ENCODE measurements at places on chromosomes 3 and 15.
A peak's percentile ranks its signal among the peaks of the same experiment; 100 is the strongest.

- peak; percentile 1 for DNase-seq
Measured at GRCh38 chr3:197407053-197407452, 108.6 kb upstream of the DLG1 start.

- DNase-seq: no peak
Measured at GRCh38 chr3:140931016-140931454, 10.6 kb upstream of the SLC25A36 start.

DNA sequence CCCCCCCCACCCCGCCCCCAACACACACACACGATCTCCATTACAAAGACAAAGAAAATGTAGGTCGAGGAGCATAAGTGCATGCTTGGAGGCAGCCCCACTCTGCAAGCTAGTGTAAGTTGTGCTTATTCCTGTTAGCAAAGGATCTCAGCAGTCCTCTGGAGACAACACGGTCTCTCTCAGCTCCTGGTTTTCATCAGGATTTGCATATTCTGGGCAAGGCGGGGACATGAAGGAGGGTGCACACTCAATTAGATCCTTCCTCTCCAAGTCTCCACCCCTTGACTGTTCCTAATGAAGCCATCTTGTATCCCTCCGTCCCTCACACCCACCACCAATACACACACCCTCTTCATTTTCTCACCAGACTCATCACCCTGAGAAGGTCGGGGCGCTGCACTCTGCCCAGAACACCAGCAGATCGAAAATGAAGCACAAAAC, 63.8 kb downstream of the MRPL46 start:
- DNase-seq: no peak

DNA sequence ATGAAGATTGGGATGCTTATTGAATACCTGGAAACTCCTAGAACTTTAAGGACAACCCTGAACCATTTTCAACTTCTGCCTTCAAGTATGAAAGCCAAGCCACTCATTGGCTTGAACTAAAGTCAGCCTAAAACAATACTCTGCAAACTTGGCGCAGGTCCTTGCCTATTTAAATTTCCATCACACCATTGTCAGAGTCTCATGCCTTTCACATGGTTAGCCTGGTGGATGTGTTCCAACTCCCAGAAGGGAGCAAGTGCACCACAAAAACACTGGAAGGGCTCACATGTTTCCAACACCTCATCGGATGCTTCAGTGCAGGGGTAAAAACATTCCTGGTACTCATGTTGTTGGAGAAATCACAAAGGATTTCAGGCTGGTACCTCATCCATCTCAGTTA, 511.6 kb upstream of the MDFIC2 start:
- DNase-seq: no peak

GRCh38 chr15:58564981-58565380, 133.2 kb downstream of the LIPC start:
- no peak for DNase-seq

DNA sequence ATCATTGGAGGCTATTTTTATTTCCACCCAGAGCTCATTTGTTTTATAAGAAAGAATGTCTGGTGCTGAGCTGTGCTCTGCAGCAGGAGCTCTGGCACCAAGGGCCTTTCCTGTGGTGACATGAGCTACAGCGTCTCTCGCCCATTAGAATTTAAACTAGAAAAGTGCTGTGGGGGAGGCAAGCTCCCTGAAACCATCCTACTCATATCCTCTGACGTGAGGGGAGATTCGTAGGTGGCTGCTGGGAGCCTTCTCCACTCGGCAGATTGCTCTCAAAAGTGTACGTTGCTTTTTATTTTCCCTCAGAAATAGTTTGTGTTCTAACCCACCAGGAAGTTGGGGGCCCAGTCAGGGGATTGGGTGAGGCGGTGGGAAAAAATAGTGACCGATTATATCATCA, 76.3 kb upstream of the ARHGEF3 start:
- peak; percentile 24 for DNase-seq

DNA sequence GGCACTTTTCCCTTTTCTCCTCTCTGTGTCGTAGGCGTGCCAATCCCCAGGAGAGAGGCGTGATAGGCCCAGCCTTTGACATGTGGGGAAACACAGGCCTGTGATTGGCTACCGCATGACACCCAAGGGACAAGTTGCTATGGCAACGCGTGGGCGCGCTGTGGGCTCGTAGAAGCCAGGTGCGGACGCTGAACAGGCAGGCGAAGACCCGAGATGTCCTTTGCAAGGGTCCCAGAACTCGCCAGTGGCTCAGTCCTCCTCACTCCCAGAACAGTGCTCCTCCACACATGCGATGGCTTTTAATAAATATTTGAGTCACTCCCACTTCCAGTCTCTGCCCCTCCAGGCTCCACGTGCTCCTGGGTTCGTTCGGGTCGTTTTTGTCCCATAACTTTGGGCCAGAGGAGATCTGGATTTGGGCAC, 4.2 kb downstream of the SLC51B start:
- peak; percentile 98 for DNase-seq

- no peak for DNase-seq
Measured at GRCh38 chr15:58605931-58606530, 143.5 kb downstream of the ADAM10 start.

- no peak for DNase-seq
Measured at GRCh38 chr3:169383770-169384169, 279.7 kb downstream of the MECOM start.

GRCh38 chr15:74264081-74264501, 28.0 kb downstream of the CCDC33 start:
- DNase-seq: peak; percentile 70

GRCh38 chr15:60353245-60353920, 44.4 kb downstream of the ANXA2 start:
- DNase-seq: no peak

DNA sequence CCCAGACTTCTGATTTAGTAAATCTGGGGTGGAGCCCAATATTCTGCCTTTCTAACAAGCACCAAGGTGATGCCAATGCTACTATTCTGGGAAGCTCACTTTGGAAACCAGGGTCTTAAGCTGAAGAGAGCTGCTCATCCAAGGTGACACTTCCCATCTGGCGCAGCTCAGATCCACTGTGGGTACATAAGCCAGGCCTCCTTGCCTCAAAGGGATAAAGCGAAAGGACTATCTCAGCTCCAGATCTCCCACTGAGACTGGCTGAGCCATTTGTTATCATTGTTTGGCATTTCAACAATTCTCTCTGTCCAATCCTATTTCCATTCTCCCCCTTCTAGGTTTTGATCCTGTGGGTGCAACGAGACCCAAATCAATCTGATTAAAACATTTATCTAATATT, 323.8 kb downstream of the GBE1 start:
- DNase-seq: peak; percentile 78

DNA sequence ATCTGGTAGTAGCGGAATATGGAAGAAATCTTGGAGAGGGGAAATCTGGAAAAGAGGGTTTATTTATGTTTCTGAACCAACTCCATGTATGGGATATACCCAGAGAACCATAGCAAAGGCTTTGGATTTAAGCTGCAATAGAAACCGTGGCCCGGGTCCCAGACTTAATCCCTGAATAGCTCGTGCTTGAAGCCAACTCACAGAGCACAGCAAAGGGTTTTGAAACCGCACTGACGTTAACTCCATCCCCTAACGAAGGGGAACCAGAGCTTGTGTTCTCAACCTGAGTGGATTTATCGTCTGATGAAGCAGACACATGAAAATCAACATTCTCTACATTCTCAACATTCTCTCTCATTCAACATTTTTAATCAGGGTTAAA, 154.6 kb downstream of the APBA2 start:
- DNase-seq: no peak

DNA sequence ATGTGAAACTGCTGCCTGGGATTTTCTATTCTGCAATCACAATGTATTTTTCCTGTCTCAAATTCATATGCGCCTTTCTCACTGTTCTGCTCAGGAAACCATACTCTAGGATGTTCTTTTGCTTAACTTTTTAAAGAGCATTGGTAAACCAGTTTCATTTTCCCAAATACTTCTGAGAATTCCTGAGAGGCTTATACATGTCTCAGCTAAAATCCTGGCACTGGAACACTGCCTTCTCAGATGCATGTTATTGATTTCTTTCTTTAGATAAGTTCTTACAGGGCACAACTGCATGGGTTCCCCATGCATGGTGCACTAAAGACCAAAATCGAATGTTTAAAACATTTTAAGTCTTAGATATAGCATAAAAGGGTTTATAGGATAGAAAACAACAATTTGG, 178.3 kb upstream of the PLSCR5 start:
- no peak for DNase-seq

DNA sequence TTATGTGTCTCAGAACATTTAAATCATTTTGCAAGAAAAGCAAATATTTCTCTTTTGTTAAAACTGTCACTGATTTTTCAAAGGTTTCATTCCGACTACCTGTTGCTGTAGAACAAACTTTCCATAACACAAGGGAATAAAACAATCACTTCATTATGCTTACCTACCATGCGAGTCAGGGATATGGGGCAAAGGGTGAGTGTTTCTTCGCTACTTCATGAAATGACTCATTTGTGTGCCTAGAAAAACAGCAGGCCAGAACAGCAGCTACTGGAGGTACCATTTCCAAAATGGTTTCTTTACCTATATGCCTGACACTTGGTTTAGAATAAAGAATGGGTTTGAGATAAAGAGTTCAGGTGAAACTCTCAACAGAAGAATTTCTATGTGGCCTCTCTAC, 712.5 kb downstream of the PLOD2 start:
- DNase-seq: no peak

- peak; percentile 98 for DNase-seq
Measured at GRCh38 chr3:121834671-121835464, at the start of the genes EAF2 and IQCB1. Gene EAF2, plus strand, starts transcription at chr3:121835209. Its CDS starts 77 bp downstream, at chr3:121835286. Gene IQCB1, minus strand, starts transcription at chr3:121835060. Its CDS starts 6,100 bp downstream, at chr3:121828960.

DNA sequence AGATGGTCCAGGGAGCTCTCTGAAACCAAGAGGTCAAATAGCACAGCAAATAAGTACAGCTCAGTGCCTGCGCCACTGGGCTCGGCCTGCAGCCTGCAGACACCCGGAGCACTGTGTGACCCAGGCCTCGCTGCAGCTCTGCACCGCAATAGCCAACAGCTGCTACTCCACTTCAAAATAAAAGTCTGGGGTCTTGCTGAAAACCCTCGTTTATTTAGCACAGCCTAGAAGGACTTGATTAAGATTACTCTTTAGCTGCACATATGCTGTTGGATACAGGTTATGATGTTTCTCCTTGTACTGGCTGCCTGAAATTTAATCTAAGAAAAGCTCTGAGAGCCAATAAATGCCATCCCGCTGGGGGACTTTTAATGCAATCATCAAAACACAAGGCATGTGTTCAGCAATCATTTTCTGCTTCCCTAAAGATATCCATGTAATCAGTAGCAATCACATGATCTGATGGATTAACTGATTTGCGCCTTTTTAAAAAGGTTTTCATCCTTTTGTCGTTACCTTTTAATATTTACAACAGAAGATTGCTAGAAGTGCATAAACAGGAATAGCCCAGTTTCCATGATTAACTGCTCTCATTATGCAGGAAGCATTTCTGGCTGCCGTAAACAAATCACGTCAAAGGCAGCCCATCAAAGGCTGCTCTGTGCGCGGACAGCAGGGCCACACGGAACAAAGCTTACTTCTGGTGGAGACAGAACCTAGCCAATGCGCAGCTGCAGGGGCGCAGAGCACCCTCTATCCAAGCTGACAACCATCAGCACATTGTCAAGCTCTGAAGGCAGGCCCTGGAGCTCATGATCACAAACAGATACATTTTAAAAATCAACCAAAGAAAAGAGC, 58.8 kb downstream of the CLASP2 start:
- DNase-seq: peak; percentile 80

- DNase-seq: no peak
Measured at GRCh38 chr15:74978503-74978902, 16.9 kb upstream of the SCAMP5 start.

- DNase-seq: no peak
Measured at GRCh38 chr15:31298707-31299172, 27.9 kb upstream of the KLF13 start.

- no peak for DNase-seq
Measured at GRCh38 chr3:194272221-194272620, 78.9 kb downstream of the CPN2 start.

DNA sequence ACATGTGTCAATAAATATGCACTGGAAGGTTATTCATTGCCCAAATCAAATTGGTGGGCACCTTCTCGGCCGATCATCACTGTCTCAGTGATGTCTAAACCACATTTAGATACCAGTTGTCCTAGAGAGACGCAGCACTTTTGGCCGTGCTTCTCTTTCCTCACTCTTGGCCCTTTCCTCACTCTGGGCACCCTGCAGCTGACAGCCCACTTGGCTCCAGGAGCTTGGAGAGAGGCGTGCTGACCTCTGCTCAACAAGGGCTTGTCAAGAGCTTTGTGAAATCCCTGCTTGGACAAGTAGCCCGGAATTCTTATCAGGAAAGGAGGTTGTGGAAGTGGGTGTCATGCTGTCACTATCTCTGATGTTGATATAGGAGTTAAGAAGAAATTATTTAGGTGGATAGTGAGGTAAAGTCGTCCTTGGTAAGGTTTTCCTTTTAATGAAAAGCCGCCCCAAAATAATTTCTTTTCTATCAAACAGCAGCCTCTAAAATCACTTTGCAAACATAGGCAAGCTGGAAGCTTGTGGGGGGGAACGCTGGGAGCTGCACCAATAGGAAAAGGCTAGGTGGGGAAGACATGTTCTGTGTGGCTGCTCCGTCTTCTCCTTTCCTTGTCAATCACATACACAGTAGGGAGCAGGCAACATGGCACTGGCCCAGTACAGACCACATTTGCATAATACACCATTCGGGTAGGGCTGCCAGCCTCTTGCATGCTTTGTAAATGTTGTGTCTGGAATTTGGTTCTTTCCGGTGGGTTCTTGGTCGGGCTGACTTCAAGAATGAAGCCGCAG, 126.8 kb upstream of the UBE3A start:
- DNase-seq: no peak

- DNase-seq: no peak
Measured at GRCh38 chr3:126745760-126746394, 41.8 kb downstream of the CHCHD6 start.

DNA sequence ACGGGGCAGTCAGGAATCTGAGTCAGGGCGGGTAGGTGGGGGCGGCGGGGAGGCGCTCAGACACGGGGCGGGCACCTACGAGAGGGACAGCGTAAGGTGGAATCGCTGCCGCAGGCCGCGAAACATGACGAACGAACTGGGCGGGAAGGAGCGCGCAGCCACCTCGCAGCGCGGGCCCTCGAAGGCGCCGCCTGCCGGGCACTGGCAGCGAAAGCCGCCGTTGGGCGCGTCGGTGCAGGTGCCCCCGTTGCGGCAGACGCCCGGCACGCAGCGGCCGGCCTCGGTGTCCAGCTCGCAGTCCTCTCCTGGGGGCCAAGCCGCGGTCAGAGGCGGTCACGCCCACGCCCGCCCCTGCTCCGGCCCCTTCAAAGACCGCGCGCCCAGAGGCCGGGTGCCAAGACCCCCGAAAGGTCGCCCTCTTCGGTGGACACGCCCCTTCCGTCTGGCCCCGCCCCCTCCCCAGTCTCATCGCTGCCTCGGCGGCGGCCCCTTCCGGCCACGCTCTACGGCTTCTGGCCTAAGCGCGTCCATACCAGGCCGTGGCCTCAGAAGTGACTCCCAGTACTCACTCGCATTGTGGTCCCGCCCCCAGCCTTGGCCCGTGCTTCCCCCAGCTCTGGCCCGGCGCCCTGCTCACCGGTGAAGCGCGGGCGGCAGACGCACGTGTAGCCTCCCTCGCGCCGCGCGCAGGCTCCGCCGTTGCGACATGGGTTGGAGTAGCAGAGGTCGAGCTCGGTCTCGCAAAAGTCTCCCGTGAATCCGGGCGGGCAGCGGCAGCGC, 6.4 kb downstream of the CELSR3 start:
- peak; percentile 70 for DNase-seq
